ENCODE measurements at places on chromosomes 12 and 14.

- no peak for DNase-seq
Observed at GRCh38 chr12:110039085-110039807, 9.1 kb downstream of the C12orf76 start.

DNA sequence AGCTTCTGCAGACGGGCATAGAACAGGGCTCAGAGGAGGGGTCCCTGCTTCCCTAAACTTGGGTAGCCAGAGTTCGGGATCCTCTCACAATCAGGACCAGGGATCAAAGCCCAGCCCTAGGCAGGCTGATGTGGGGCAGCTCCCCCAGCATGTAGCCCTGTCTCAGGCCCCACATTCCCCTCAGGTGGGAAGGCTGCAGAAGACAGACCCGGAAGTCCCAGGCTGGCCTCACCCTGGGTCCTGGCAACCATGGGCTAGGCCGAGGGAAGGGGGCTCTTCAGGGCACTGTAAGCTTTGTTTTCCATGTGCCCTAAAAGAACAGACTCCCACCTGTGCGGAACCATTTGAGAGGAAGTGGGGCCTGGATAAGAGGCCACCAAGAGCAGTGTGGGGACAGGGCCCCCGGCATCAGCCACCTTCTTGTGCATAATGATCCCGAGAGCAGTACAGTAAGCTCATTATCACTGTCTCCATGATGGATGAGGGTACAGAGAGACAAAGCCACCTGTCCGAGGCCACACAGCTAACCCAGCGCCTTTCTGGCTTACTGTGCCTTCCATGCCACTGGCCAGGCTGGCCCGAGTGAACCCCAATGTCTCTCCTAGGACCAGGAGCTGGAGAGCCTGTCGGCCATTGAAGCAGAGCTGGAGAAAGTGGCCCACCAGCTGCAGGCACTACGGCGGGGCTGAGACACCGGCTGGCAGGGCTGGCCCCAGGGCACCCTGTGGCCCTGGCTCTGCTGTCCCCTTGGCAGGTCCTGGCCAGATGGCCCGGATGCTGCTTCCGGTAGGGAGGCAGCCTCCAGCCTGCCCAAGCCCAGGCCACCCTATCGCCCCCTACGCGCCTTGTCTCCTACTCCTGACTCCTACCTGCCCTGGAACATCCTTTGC lies 11.5 kb downstream of the CHGA start:
- DNase-seq, result no peak

- peak; percentile 46 for DNase-seq
Observed at GRCh38 chr12:16359512-16360491, 12.4 kb downstream of the MGST1 start.

GRCh38 chr14:48350971-48351370 lies 675.6 kb upstream of the MDGA2 start:
- DNase-seq, result no peak

GRCh38 chr14:61893371-61893940 lies 131.2 kb downstream of the SNAPC1 start:
- DNase-seq, result no peak

DNA sequence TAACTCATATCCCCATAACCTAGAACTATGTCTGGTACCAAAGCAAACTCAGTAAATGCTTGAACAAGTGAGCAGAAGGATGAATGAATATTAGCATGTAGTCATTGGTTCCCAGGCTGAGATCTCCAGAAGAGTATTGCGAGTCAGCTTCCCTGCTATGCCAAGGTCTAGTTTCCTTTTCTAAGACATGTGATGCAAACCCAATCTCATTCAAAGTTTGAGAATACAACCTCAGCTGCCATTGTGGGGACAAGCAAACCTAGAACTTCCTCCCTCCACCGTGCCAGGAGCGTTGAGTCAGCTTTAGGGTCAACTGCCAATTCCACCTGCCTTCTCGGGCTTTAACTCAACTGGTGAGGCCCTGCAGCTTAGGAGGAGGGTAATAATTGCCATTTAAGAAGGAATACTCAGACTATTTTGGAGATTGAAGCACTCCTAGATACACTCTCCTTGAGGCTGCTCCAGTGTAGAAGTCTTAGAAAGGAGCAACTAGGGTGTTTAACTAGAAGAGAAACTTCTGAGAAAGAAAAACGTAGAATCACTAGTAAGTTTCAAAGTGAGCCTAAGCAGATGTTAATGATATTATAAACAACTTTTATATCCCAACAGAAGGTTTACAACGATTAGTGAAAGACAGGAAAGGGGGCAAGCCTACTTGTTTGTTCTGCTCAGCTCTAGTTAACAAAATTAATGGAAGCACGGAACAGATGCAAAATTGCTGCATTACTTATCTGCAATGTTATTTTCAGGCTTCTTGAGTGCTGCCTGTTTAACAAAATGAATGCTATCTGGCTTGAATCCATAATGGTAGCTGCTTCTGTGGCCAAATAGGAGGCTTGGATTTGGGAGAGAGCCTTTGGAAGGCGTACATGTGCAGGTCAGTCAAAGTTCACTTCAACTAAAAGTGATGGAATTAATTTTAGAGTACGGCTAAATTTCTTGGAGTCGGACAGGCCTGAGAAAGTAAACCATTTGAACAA lies 96.9 kb downstream of the HELB start:
- no peak for DNase-seq
